Astrocyte (in vitro differentiated cells and primary cell): ENCODE measurements at places on chromosomes 13 and 19. TPM values are rescaled to one million over a fixed set of nuclear protein-coding genes. Genes with fewer than 3 reads are reported as not detected.

DNA sequence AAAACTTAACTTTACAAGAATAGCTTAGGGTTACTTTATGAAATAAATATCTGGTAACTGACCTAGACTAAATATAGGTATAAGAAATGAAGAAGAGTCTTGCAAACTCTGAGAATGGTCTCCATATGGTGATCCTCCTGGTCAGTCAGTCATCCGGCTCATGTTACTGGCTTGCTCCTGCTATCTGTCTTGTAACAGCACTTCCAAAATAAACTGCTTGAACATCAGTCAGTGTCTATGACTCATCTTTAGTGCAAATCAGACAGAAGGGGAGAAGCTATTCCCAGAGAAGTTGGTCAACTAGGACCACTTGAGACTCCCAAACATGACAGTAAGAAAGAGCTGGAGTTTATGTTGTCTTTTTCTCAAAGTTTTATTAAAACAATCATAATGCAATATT lies 1550.9 kb downstream of the PCDH9 start:
- no peaks in the 10 kb centered on the region for H3K36me3 ChIP-seq
- H3K4me3 ChIP-seq: no peak overlapping the region
- H3K4me1 ChIP-seq: no peaks in the 10 kb centered on the region
- peak; percentile 65 for DNase-seq
- H3K27ac ChIP-seq: no peak overlapping the region

GRCh38 chr19:658916-659839 lies 3.8 kb downstream of the RNF126 start:
- no peaks in the 10 kb centered on the region for H3K27me3 ChIP-seq
- H3K4me1 ChIP-seq: peaks cover 30% of the 10 kb centered on the region
- H3K36me3 ChIP-seq: peaks cover 2% of the 10 kb centered on the region
- no peak overlapping the region for H3K27ac ChIP-seq

CEACAM6 gene
- not detected in 2 replicates for total RNA-seq

MBD3L4 gene
- total RNA-seq: not detected in 2 replicates

CEACAM7 gene
- total RNA-seq: not detected in 2 replicates

- H3K4me1 ChIP-seq: peaks cover 9% of the 10 kb centered on the region
- H3K27ac ChIP-seq: no peak overlapping the region
- no peaks in the 10 kb centered on the region for H3K36me3 ChIP-seq
- no peak overlapping the region for H3K4me3 ChIP-seq
- DNase-seq: no peak
Observed at GRCh38 chr19:56092685-56093631, 28.1 kb downstream of the ZNF787 start.

VSTM2B gene
- total RNA-seq: not detected in 2 replicates

- no peak overlapping the region for H3K27ac ChIP-seq
- peaks cover 3% of the 10 kb centered on the region for H3K36me3 ChIP-seq
- no peaks in the 10 kb centered on the region for H3K27me3 ChIP-seq
- DNase-seq: no peak
Observed at GRCh38 chr13:60492187-60492586, 95.2 kb downstream of the TDRD3 start.

GRCh38 chr19:366205-366783 lies 21.7 kb upstream of the MIER2 start:
- no peaks in the 10 kb centered on the region for H3K36me3 ChIP-seq
- peaks cover 3% of the 10 kb centered on the region for H3K27me3 ChIP-seq
- DNase-seq: no peak
- H3K4me1 ChIP-seq: no peaks in the 10 kb centered on the region
- no peak overlapping the region for H3K4me3 ChIP-seq

GRCh38 chr19:21568816-21569493 lies 63.6 kb downstream of the ZNF429 start:
- no peak overlapping the region for H3K27ac ChIP-seq
- peak overlapping the region; percentile 50 for H3K4me3 ChIP-seq
- no peaks in the 10 kb centered on the region for H3K4me1 ChIP-seq
- peak; percentile 89 for DNase-seq

DNA sequence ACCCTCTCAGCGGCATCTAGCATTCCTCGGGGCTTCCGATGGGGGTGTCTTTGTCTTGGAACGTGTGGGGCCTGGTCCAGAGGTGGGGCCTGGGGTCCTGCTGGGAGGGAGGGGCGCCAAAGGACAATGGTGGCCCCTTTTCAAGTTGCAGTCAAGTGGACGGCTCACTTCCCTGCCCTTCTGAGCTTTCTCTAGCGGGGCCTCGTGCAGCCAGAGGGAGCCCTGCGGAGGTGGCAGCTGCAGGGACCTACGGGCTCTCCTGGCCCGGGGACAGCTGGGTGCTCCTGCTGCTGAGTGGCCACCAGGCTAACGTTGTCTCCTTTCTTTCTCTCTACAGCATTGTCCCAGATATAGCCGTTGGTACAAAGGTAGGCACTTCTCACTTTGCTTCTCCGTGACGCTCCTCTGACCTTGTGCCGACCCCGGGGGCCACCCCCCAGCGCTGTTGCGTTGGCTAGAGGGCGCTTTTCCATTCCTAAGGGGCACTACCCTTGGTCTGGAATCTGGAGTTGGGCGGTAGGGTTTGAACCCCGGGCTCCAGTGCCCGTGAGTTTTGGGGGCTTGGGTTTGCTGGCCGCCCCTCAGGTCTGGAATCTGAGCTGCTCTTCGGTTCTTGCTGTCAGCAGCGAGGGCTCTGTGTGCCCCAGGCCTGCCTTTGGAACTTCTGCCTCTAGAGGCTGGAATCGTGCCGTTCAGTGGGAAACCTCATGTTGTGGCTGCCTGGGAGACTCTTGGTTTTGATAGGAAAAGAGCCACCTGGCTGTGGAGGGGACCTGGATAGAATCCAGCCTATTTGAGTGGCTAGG lies 2.0 kb downstream of the PTBP1 start:
- no peaks in the 10 kb centered on the region for H3K27me3 ChIP-seq
- H3K4me1 ChIP-seq: peaks cover 37% of the 10 kb centered on the region
- H3K4me3 ChIP-seq: peak overlapping the region; percentile 98
- peak; percentile 51 for DNase-seq
- peak overlapping the region; percentile 70 for H3K27ac ChIP-seq
- peaks cover 19% of the 10 kb centered on the region for H3K36me3 ChIP-seq

- H3K4me3 ChIP-seq: no peak overlapping the region
- no peak overlapping the region for H3K27ac ChIP-seq
- H3K27me3 ChIP-seq: peaks cover 3% of the 10 kb centered on the region
- DNase-seq: no peak
- H3K36me3 ChIP-seq: no peaks in the 10 kb centered on the region
- no peaks in the 10 kb centered on the region for H3K4me1 ChIP-seq
Observed at GRCh38 chr13:48738311-48738710, 84.6 kb downstream of the CYSLTR2 start.

- H3K36me3 ChIP-seq: peaks cover 3% of the 10 kb centered on the region
- H3K4me3 ChIP-seq: no peak overlapping the region
- no peaks in the 10 kb centered on the region for H3K27me3 ChIP-seq
Observed at GRCh38 chr19:13103581-13104359, 1.1 kb upstream of the LYL1 start.

GRCh38 chr19:12784871-12785430 lies 6.3 kb upstream of the JUNB start:
- H3K27ac ChIP-seq: peak overlapping the region; percentile 81
- no peak for DNase-seq
- no peaks in the 10 kb centered on the region for H3K27me3 ChIP-seq
- H3K4me1 ChIP-seq: peaks cover 53% of the 10 kb centered on the region
- no peaks in the 10 kb centered on the region for H3K36me3 ChIP-seq

- no peak overlapping the region for H3K27ac ChIP-seq
- no peaks in the 10 kb centered on the region for H3K27me3 ChIP-seq
Observed at GRCh38 chr13:110220471-110220870, 86.5 kb downstream of the COL4A1 start.

KLK8 gene
- not detected in 2 replicates for total RNA-seq

DNA sequence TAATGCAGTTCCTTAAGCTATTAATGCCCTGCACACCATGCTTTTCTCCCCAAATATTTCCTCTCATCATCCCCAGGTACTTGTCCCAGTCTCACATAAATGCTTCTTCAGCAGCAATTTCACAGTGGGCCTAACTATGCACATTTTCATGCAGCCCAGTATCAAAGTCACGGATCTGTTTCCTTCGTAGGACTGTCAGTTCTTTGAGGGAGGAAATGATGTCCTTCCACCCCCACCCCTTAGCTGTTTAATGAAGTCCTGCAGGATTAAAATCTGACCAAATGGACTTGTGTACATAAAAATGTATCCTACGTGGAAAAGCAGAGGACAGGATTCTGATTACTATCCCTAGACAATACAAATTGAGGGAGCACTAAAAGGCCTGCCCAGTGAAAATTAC lies 68.6 kb upstream of the ARGLU1 start:
- no peaks in the 10 kb centered on the region for H3K36me3 ChIP-seq
- H3K4me1 ChIP-seq: no peaks in the 10 kb centered on the region
- H3K4me3 ChIP-seq: no peak overlapping the region
- no peak overlapping the region for H3K27ac ChIP-seq

DNA sequence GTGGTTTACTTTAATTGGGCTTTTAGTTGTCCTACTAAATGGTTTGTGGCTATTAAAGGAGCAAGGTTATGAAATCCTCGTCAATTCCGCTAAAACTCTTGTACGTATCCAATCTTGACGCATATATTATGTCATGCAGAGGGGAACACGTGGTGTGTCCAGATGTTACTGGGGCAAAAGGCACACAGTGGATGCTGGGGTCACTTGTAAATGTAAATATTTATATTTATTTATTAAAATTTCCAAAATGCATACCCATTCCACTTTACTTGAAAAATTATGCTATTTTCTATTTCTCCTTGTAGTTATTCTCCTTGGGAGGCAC lies 36.7 kb upstream of the SLC46A3 start:
- no peak overlapping the region for H3K27ac ChIP-seq
- H3K36me3 ChIP-seq: no peaks in the 10 kb centered on the region
- H3K4me1 ChIP-seq: no peaks in the 10 kb centered on the region
- no peaks in the 10 kb centered on the region for H3K27me3 ChIP-seq

ADGRE1 gene
- total RNA-seq: not detected in 2 replicates

DNA sequence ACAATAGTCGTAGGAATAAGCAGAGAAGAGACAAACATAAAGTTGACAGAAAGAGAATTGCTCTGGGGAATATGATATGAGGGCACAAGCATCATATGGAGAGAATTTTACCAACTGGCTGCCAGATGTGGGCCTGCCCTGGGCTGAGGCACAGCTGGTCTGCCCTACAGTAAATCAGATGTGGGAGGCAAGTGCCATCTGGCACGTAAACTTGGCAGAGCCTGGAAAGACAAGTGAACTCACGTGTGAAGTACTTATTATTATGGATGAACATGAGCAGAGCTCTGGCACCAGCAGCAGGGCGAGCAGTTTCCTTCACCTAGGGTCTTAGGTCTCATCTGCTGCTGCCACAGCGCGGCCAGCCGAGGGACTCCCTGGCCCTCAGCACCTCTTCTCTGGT lies 20.6 kb downstream of the PCDH8 start:
- H3K4me3 ChIP-seq: no peak overlapping the region
- no peak overlapping the region for H3K27ac ChIP-seq
- H3K36me3 ChIP-seq: no peaks in the 10 kb centered on the region
- no peak for DNase-seq

- H3K4me1 ChIP-seq: no peaks in the 10 kb centered on the region
- H3K27me3 ChIP-seq: no peaks in the 10 kb centered on the region
- H3K36me3 ChIP-seq: no peaks in the 10 kb centered on the region
- H3K4me3 ChIP-seq: no peak overlapping the region
- H3K27ac ChIP-seq: no peak overlapping the region
Observed at GRCh38 chr13:20499986-20500385, 25.7 kb downstream of the CRYL1 start.

DNA sequence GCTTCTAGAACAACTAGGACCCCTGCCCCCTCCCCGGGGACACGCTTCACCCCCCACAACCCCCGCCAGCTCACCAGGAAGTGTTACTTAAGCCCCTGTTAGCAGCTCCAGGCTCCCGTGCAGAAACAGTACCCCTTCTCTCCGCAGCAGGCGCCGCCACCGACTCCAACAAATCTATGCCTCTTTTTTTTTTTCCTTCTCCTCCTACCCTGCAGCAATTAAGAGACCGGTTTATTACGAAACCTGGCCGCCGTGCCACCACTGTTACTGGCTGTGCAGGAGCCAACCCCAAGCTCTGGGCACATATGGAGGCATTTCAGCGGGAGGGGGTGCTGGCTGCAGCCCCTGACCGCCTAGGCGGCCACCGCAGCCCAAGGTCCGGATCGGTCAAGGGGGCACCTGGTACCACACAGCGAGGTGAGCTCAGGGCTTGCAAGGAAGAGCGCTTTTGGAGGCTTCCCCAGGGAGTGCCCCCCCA lies 2.4 kb downstream of the GADD45B start:
- peaks cover 10% of the 10 kb centered on the region for H3K4me1 ChIP-seq
- peak; percentile 57 for DNase-seq
- H3K36me3 ChIP-seq: peaks cover 3% of the 10 kb centered on the region
- H3K27me3 ChIP-seq: no peaks in the 10 kb centered on the region
- H3K27ac ChIP-seq: peak overlapping the region; percentile 95
- peak overlapping the region; percentile 98 for H3K4me3 ChIP-seq

GRCh38 chr13:31073859-31074718 lies 87.6 kb downstream of the HSPH1 start:
- H3K27ac ChIP-seq: no peak overlapping the region
- no peak overlapping the region for H3K4me3 ChIP-seq
- H3K27me3 ChIP-seq: peaks cover 10% of the 10 kb centered on the region
- DNase-seq: peak; percentile 25

ERICH6B gene
- not detected in 2 replicates for total RNA-seq

DNA sequence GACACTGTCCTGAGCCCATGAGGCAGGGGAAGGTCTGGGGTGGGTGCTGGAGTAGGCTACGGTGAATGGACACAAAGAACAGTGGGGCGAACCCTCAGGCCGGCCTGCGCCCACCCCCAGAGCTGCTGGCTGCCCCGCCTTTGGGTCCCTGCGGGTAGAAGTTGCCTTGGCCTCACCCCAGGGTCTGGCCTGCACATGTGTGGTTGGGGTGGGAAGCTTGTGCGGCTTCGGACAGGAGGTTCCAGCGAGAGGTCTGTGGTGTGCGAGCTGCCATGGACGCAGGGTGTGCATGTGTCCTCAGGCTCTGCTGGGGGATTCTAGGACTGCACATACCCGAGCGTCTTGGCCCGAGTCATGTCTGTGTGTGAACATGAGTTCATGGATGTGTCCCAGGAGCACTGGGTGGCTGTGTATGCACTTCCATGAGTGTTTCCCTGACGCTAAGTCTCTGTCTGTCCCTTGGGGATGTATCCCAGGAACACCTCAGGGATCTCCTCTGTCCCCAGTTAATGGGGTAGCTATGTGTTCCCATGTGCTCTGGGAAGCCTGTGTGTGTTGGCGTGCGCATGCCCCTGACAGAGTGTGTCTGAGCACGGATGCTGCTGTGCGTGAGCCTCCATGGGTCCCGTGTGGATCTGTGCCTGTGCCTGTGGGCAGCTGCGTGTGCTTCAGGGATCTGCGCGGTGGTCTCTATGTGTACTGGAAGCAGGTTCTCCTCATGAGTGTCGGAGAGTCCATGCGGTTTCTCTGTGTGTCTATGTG lies 20.8 kb upstream of the POU2F2 start:
- no peak overlapping the region for H3K4me3 ChIP-seq
- H3K27me3 ChIP-seq: peaks cover 42% of the 10 kb centered on the region
- H3K36me3 ChIP-seq: no peaks in the 10 kb centered on the region
- no peaks in the 10 kb centered on the region for H3K4me1 ChIP-seq
- no peak overlapping the region for H3K27ac ChIP-seq
- no peak for DNase-seq

GRCh38 chr13:84684048-84684662 lies 801.9 kb upstream of the SLITRK1 start:
- H3K4me1 ChIP-seq: no peaks in the 10 kb centered on the region
- H3K27ac ChIP-seq: no peak overlapping the region
- H3K4me3 ChIP-seq: no peak overlapping the region
- no peaks in the 10 kb centered on the region for H3K27me3 ChIP-seq

DAND5 gene
- total RNA-seq: 0.14 TPM in 1 of 2 replicates, not detected in the other

ANKRD27 gene
- total RNA-seq: 19.7 and 20.8 TPM in 2 replicates

GRCh38 chr19:19134687-19135158 lies 3.6 kb downstream of the TMEM161A start:
- no peak for DNase-seq
- H3K4me3 ChIP-seq: no peak overlapping the region
- H3K27me3 ChIP-seq: no peaks in the 10 kb centered on the region
- H3K27ac ChIP-seq: no peak overlapping the region
